NCI-H1092 treated with DMSO at 0.1 percent for 48 hours (cell line): ENCODE measurements at places on chromosomes 4 and X.

DNA sequence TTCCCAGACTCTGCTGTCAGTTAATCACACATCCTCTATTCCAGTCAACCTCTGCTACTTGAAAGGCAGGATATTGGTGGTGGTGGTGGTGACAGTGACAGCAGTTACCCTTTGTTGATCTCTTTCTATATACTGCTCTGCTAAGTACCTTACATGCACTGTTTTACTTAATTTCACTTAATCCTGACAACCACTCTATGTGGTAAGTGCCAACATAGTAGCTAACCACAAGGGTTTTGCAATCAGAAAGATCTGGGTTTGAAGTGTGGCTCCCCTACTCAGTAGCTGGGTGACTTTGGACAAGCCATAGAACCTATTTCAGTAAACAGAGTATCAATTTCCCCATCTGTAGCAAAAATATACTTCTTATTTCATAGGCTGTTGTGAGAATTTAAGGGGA is 24.2 kb upstream of the F9 start:
- no peak for DNase-seq

- DNase-seq = no peak
Observed at GRCh38 chrX:72621625-72622485, 49.2 kb upstream of the HDAC8 start.

DNA sequence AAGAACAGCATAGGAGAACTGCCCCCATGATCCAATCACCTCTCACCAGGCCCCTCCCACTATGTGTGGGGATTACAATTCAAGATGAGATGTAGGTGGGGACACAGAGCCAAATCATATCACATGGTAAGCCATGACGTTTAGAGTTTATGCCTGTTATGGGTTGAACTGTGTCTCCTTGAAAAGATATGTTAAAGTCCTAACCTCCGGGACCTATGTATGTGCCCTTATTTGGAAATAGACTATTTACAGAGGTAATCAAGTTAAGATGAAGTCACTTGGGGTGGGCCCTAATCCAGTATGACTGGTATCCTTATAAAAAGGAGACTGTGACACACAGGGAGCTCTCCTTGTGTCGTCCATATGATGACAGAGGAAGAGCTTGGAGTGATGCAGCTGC is 25.2 kb upstream of the SLC2A9 start:
- DNase-seq = no peak

DNA sequence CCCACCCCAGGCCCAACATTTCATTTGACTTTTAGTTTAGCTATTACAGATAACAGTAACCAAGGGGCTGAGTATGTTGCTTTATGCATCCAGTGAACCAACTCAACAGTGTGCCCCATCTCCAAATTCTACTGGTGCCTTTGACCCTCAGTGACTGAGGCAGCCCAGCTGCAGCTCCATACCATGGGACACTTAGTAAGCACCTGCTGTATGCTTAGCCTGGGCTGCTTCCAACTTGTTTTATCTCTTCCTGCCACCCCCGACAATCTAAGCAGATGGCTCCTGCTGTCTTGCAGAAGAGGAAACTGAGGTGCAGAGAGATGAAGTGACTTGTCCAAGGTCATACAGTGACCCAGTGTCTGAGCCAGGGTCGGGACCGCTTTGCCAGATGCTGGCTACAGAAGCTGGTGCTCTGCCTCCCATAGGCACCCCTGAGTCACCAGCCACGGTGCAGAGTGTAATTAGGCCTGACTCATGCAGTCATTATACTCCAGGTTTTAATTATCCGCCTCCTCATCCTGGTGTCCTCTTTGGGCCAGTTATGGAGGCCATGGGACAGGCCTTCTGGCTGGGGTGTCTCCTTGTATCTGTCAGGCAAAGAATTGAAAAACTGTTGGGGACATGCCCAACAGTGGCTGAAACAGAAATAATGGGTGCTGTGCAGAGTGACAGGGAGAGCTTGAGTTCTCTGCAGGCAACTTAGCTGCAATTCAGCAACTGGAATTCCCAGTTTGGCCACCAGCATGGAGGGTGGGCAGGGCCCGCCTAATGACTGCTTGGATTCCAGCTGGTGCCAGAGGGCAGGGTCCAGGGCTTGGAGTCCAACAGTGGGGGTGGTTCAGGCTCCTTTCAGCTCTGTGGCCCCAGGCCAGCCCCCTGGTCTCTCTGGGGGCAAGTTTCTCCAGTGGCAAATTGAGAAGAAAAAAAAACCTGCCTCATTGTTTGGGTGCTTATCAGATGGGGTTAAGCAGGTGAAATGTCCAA is 8.2 kb upstream of the GPR78 start:
- no peak for DNase-seq

DNA sequence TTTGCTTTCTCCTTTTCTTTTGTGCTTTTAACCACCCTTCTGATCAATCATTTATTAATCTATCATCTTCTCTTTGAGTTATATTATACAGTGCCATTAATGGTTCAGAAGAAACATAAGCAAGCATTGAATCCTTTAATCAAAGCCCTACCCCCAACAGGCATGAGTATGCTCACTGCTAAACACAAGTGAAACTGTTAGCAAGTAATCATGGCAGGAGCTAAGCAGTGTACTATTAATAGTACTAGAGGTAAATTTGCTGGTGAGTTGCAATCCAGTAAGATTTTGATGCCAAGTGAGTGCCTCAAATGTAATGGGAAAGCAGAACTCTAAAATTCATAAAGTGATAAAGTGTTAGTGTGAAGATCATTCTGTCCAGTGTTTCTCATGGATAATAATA is 57.2 kb downstream of the FNIP2 start:
- DNase-seq = no peak

DNA sequence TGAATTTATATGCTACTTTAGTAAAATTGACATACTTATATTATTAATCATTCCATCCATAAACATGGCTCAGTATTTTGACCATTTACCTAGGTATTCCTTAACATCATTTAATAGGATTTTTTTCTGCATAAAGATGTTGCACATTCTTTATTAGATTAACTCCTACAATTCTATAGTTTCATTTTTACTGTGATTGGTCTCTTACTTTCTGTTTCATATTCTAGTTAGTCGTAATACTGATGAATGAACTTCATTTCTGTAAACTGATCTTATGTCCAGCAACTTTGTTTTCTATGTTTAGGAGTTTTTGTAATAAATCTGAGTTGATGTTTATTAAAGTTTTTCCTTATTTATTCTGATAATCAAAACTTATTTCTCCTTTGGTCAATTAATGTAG is 278.2 kb upstream of the CXXC4 start:
- DNase-seq = no peak

DNA sequence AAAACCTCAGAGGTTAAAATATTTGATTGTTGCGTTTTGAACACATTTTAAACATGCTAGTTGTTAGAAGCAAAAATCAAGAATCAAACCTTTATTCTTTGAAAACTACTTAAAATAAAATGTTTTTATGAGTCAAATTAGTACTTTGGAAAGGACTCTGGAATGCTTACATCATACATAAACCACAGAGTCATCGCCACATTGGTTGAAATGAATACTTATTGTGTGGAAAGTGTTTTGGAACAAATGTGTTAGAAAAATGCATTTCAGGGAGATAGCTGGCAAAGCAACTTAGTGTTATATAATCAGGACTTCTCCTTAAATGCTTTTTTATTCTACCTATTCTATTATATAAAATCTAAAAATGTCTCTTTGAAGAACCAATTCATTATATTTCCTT is 49.4 kb upstream of the CAMK2D start:
- no peak for DNase-seq

GRCh38 chr4:56480691-56481090 is 13.3 kb downstream of the SRP72 start:
- DNase-seq = no peak

DNA sequence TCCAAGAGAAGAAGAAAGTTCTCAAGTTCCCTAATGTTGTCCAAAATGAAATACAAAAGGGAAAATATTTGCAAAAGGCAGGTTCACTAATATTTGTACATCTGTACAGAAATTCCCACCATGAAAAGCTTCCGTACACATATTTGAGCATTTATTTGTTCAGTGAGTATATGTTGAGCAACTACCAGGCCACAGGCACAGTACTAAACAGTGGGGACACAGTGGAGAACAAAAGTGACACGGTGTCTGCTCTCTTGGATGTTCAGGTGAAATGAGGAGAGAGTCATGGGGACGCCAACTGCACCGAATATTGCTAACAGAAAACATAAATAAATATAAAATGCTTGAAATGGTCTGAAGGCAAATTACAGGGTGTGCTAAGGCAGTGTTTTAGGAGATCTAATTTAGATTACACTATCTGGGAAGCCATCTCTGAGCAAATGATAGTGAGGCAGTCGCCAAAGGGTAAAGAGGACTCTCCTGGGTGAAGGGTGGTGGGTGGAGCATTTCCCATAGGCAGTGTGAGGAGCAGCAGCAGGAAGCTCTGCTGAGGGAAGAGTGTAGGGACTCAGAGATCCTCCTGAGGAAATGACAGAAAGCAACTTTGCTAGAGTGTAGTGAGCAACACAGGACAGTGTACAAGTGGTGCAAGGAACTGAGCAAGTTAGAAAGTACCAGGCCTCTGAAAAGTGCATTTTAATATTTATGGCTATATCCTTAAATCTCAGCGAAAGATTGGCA is 375.2 kb downstream of the GALNTL6 start:
- no peak for DNase-seq

GRCh38 chr4:10336471-10336870 is 120.8 kb downstream of the ZNF518B start:
- no peak for DNase-seq

DNA sequence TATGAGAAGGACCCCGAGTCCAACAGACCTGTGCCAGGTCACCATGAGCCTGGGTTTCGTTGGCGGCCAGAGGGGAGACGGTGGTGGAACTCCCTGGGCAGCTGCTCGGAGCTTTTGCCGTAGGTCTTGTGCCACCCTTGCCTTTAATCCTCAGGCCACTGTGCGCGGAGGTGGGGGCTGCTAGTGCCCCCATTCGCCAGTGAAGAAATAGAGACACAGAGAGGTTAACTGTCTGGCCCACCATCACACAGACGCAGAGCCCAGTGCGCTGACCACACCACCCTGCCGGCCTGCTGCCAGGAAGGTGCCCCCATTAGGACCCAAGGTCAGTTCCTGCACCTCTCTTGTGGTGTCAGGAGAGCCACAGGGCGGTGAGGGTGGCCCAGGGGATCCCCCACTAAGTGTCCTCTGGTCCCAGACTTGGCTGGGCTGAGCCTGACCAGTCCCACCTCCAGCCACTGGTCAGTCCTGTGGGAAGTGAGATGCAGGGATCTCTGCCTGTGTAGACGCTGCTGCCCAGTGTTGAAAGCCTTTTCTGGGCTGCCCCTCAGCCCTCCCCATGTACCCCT is 28.3 kb upstream of the HTRA3 start:
- DNase-seq = no peak

DNA sequence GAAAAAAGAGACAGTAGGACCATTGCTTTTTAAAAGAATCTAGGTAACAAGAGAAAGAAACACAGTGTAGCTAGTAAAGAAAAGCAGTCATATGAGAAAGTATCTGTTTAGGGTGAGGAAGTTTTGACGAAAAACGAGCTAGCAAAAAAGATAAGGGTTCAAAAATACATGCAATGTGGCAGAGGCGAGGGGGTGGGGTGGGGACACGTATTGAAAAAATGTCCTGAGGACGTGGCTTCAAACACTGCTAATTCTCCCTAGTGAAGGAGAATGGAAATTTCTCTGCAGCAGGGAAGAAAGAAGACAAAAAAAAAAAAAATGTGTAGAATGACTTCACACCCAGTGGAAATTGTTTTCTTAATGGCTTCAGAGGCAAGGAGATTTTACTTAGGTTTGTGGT is 856.4 kb upstream of the INTU start:
- no peak for DNase-seq

GRCh38 chr4:125492957-125493356 is 178.2 kb downstream of the FAT4 start:
- no peak for DNase-seq

DNA sequence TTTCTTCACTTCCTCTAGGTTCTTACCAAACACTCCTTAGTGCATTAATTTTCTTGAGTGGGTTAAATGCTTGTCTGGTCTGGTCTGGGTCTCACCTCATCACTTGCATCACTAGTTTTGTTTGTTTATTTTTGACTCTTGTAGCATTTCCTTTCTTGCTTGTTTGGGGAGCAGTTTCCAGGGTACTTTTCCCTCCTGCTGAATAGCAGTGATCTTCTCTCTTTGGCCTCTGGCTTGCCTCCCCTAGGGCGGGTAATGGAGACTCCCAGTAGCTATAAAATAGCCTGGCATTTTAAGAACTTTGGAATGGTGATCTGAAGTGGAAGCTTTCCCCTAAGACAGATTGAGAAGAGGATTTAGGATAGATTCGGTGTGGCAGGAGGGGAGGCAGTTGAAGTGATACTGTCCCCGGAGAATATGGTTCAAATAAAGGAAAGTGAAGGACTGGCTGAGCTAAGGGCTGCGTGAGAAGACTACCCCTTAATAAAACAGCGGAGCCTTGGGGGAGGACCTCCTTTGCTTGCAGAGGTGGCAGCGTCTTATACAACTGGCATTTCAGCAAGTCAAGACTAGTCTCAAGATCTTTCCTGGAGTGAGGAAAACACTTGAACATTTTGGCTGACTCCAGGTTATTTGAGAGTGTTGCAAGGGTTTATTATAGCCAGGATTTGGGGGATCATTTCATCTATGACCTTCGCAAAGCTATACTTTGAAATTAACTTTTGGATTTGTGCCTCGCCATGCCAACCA is 190.6 kb downstream of the FRAS1 start:
- DNase-seq = no peak

DNA sequence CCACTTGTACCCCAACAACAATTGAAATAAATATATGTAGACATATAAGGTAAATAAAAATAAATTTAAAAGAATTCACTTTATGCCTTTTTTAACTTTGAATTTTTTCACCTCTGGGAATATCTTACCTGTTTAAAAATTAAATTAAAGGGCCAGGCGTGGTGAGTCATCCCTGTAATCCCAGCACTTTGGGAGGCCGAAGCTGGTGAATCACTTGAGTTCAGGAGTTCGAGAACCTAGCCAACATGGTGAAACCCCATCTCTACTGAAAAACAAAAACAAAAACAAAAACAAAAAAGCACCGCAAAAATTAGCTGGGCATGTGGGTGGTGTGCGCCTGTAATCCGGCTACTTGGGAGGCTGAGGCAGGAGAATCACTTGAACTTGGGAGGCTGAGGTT is 164.8 kb downstream of the AASDH start:
- DNase-seq = no peak

GRCh38 chr4:152494020-152494419 is 41.9 kb downstream of the FBXW7 start:
- DNase-seq = no peak

GRCh38 chr4:37422102-37422501 is 177.6 kb downstream of the NWD2 start:
- DNase-seq = no peak

DNA sequence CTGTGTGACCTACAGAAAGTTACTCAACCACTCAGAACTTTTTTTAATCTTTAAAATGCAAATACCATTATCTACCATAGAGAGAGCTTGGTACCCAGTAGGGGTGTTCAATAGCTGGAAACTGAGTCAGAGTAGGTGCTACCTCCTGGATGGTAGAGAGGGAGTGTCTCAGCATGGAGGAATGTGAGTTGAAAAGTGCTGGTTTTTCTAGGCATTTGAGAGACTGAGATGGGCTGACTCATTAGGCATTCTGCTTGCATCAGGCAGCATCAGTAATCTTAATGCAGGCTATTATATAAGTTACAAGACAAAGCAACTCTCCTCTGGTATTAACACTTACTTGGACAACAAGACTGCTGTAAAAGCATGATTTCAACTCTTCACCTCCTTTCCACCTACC is 70.9 kb upstream of the ARHGEF9 start:
- no peak for DNase-seq

- DNase-seq = no peak
Observed at GRCh38 chrX:118571836-118572235, 76.2 kb downstream of the DOCK11 start.
